ENCODE measurements at places on chromosomes 5 and 9. TPM values are rescaled to one million over a fixed set of nuclear protein-coding genes. Genes with fewer than 3 reads are reported as not detected.

DNA sequence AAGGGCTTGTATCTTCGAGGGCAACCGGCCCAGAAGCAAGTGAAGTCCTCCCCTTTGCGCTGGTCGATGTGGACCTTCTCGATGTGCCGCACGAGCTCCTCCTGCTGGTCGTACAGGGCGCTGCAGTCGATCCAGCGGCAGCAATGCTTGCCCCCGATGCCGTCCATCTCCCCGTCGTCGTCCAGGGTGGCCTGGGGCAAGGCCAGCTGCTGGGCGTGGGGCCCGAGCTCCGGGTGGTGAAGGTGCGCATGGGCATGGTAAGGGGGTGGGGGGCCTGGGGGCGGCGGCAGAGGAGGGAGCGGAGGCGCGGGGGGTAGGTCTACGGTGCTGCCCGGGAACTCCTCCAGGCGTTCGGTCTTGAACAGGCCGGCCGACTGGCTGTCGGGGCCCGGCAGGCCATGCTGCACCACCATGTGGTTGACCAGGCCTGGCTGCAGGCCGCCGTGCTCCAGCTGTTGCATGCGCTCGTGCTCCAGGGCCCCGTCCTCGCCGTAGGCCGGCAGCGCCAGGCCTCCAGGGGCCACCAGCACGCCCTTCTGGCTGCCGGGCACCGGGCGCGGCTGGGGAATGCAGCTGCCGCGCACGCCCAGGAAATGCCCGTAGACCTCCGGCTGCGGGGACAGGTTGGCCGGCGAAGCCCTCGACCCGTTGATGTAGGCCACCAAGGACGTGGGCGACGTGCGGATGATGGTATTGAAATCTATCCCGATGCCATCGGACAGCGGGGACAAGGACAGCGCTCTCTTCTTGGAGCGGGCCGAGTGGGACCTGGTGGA is 181.8 kb downstream of the GLIS3 start:
- H3K4me1 ChIP-seq = no peaks in the 10 kb centered on the region
- no peaks in the 10 kb centered on the region for H3K27me3 ChIP-seq
- no peak overlapping the region for H3K4me3 ChIP-seq
- DNase-seq = peak; percentile 80

DNA sequence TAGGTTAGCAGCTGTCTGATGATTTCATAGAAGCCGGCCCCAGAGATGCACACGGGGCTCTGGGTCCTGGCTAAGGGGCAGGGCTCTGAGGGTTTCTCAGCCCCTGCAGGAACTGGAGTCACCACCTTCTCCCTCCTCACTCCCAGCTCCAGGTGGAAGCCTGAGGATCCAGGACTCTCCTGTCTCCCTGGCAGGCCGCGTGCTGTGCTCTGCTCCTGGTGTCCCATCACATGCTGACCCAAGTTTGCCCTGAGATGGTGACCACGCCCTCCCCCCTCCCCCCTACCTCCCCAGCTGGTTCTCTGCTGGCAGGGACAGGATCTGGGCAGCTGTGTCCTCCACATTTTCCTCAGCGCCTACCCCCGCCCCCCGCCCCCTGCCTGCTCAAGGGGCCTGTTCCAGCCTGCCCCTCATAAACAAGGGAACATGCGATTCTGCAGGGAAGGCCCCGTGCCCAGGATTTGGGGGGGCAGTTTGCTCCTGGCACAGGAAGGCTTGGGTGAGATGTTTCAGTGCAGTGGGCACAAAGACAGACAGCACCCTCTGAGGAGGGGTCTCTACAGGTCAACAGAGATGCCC is 87.4 kb downstream of the PSD2 start:
- H3K4me3 ChIP-seq = no peak overlapping the region
- H3K27me3 ChIP-seq = no peaks in the 10 kb centered on the region
- H3K4me1 ChIP-seq = no peaks in the 10 kb centered on the region
- H3K27ac ChIP-seq = no peak overlapping the region

DNA sequence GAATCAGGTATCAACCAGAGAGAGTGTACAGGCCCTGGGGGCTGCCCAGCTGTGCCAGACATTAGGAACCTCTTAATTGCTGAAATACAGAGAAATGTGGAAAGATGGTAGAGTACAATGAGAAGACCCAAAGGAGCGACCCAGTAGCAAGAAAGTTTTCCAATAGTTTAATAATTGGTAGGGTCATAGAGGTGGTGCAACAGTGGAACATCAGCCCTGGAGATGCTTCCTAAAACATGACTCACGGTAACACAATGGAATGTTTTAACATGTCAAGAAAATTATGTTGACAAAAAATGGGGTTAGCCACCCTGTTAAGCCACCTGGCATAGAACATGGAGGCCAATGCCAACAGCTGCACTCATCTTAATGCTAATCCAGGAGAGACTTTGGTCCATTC is 284.1 kb downstream of the ELAVL2 start:
- no peaks in the 10 kb centered on the region for H3K36me3 ChIP-seq
- H3K4me3 ChIP-seq = no peak overlapping the region
- peaks cover 64% of the 10 kb centered on the region for H3K4me1 ChIP-seq
- DNase-seq = no peak
- H3K27ac ChIP-seq = peak overlapping the region; percentile 14

GRCh38 chr5:54548565-54548964 is 31.0 kb downstream of the SNX18 start:
- no peak overlapping the region for H3K27ac ChIP-seq
- H3K4me3 ChIP-seq = no peak overlapping the region
- H3K4me1 ChIP-seq = no peaks in the 10 kb centered on the region
- no peaks in the 10 kb centered on the region for H3K36me3 ChIP-seq
- no peak for DNase-seq

DNA sequence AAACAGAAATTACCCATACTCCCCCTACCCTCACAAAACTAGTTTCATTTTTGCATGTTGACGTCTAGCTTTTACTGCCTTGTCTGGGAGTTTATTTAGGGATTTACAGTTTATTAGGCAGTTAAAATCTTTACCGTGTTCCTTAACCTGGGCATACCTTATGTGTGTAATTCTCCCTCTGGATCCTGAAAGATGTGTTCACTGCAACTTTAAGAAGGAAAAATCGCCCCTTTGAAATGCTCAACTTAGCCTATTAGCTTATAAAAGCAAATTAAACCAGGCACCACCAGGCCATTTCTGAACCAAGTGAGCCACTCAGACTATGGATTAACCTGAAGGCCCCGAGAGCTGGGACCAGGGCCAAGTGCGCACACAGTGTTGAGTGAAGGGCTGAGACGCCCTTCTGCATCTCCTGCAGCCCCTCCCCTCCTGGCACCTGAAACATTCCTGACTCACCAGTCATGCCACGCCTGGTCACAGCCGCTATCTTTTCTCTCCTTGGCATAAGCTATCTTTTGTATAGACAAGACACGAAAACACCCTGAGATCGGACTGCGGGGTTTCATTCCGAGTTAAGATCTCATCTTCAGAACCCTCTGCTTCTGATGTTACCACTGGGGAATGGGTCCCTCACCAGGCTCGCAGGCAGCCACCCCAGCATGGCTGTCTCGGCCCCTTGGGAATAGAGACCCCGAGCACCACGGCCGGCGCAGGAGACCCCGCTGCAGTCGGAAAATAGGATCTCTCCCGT is 111.9 kb downstream of the ROR2 start:
- H3K4me3 ChIP-seq = no peak overlapping the region
- no peaks in the 10 kb centered on the region for H3K36me3 ChIP-seq
- H3K27me3 ChIP-seq = no peaks in the 10 kb centered on the region

- no peak overlapping the region for H3K27ac ChIP-seq
- H3K27me3 ChIP-seq = no peaks in the 10 kb centered on the region
- no peaks in the 10 kb centered on the region for H3K36me3 ChIP-seq
- H3K4me3 ChIP-seq = no peak overlapping the region
Observed at GRCh38 chr5:180594311-180595045, 3.2 kb upstream of the SCGB3A1 start.

DNA sequence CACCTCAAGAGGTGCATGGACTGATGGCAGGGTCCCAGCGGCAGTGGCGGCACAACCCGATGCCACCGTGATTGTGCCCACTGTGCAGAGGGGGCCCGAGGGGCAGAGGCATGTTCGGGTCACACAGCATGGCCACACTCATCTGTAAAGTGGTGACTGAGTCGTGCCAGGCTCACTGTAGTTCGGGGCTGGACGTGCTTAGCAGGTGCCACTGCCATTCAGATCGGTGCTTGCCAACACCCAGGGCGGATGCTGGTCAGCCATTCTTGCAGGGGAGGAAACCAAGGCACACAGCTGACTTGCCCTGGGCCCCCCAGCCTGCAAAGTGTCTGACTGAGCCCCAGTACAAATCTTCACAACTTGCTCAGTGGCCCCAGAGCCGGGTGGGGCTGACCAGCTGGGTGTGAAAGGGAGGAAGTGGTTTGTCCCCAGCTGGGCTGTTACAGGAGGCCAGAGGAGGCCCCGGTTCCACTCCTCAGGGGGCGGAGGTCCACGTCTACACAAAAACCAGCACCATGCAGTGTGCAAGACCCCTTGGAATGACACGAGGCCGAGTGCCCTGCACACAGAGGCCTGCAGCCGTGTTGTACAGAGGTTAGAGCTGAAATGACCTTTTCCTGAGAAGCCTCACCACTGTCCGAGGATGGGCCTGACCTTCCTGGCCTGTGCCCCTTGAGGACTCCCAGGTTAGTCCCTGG is 17.9 kb downstream of the FGD3 start:
- peak; percentile 59 for DNase-seq
- H3K27ac ChIP-seq = peak overlapping the region; percentile 73
- H3K27me3 ChIP-seq = no peaks in the 10 kb centered on the region
- H3K4me1 ChIP-seq = peaks cover 24% of the 10 kb centered on the region
- H3K36me3 ChIP-seq = no peaks in the 10 kb centered on the region
- peak overlapping the region; percentile 83 for H3K4me3 ChIP-seq

GRCh38 chr5:2375757-2376250 is 375.7 kb downstream of the IRX2 start:
- H3K27ac ChIP-seq = no peak overlapping the region
- no peak overlapping the region for H3K4me3 ChIP-seq
- no peak for DNase-seq
- H3K36me3 ChIP-seq = no peaks in the 10 kb centered on the region
- H3K27me3 ChIP-seq = no peaks in the 10 kb centered on the region
- H3K4me1 ChIP-seq = no peaks in the 10 kb centered on the region

DNA sequence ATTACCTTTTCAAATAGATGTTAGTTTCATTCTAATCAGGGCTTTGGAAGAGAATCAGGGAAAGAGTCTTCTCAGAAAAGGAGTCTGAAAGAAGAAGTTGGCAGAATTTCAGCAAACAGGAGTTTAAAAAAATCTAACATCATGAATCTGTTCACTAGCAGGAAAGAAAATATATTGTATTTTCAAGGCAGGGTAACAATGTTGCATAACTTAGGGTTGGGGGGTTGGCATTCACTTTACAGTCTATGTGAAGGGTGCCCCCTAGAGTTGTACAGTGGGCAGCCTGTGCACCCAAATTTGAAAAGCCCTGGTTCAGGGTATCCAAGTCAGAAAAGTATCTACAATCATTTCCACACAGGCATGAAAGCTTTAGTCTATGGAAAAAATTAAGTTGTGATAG is 348.4 kb upstream of the SLC30A5 start:
- no peaks in the 10 kb centered on the region for H3K4me1 ChIP-seq
- no peak overlapping the region for H3K4me3 ChIP-seq
- H3K27me3 ChIP-seq = no peaks in the 10 kb centered on the region
- no peak overlapping the region for H3K27ac ChIP-seq

DNA sequence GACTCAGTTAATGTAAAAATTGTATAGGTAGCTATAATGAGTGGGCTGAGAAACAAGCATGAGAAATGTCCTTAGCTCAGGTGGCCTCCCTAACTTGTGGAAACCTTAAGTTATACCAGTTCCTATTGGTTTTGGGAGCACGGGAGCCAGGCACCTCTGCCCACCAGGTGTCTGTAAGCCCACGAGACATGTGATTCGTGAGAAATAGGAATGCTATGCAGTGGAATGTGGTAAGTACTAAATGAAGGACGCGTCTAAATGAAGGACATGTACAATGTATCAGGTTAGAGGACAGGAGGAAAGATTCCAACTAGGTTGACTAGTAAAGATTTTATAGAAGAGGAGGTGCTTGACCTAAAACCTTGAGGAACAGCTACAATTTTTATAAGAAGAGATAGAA is 46.0 kb upstream of the F2RL2 start:
- DNase-seq = no peak
- H3K4me1 ChIP-seq = no peaks in the 10 kb centered on the region
- no peak overlapping the region for H3K4me3 ChIP-seq
- H3K27me3 ChIP-seq = no peaks in the 10 kb centered on the region
- no peaks in the 10 kb centered on the region for H3K36me3 ChIP-seq

GRCh38 chr5:76384189-76384588 is 18.9 kb upstream of the IQGAP2 start:
- no peak for DNase-seq
- no peak overlapping the region for H3K27ac ChIP-seq
- H3K36me3 ChIP-seq = no peaks in the 10 kb centered on the region
- no peaks in the 10 kb centered on the region for H3K27me3 ChIP-seq
- H3K4me1 ChIP-seq = no peaks in the 10 kb centered on the region
- no peak overlapping the region for H3K4me3 ChIP-seq

TAF1L gene
- total RNA-seq = not detected

FUT7 gene
- total RNA-seq = not detected

All from Karpas-422 (cell line).